ENCODE measurements at places on chromosomes 4 and X. TPM values are rescaled to one million over a fixed set of nuclear protein-coding genes. Genes with fewer than 3 reads are reported as not detected.

HEPH gene
- total RNA-seq, result not detected

STPG2 gene
- total RNA-seq, result not detected

IQCM gene
- total RNA-seq, result not detected

MAGEC3 gene
- total RNA-seq, result not detected

CYTL1 gene
- total RNA-seq, result not detected

L1CAM gene
- 7.1 TPM for total RNA-seq

CORIN gene
- total RNA-seq, result not detected

ARHGAP10 gene
- total RNA-seq, result 7.1 TPM

RAP1GDS1 gene
- total RNA-seq, result 65.5 TPM

ARHGEF6 gene
- 97.8 TPM for total RNA-seq

C4orf51 gene
- not detected for total RNA-seq

VCX3B gene
- total RNA-seq, result not detected

TCEAL9 gene
- 1.2 TPM for total RNA-seq

SPATA4 gene
- not detected for total RNA-seq

GRCh38 chr4:16480011-16480410 lies 253.7 kb upstream of the TAPT1 start:
- H3K4me1 ChIP-seq, result no peaks in the 10 kb centered on the region
- no peaks in the 10 kb centered on the region for H3K27me3 ChIP-seq
- no peak overlapping the region for H3K4me3 ChIP-seq
- DNase-seq, result no peak

DNA sequence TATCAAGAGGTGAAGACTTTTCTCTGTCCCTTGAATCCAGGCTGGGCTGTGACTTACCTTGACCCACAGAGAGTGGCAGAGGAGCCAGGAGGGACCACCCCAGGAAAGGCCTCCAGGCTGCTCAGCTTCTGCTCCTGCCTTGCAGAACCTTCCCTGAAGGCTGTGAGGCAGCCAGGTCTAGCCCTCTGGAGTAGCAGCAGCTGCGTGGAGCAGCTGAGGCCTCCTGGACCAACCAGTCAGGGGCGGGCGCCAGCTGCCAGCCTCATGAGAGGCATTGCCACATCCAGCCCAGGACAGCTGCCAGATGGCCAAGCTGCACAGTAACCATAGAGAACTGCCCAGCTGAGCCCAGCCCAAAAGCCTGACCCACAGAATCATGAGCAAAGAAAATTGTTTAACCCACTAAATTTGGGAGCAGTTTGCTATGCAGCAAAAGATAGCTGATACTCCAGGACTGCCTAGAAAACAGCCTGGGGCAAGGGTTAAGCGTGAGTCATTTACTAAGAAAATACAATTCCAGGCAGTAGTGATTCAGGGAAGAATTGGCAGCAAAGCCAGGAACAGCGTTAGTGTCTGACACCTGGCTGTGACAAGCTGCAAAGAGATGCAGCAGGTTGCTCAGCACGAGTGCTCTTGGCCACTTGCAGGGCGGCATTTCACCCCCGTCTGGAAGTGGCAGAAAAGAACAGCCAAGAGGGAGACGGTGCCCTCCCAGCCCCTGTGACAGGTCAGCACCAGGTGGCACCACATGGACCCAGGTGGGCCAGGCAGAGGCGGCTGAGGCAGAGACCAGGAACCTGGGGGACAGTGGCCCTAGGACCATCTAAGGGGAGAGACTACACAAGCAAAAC lies 14.7 kb upstream of the PDE6B start:
- H3K27me3 ChIP-seq, result peaks cover 17% of the 10 kb centered on the region
- DNase-seq, result no peak
- no peaks in the 10 kb centered on the region for H3K4me1 ChIP-seq
- H3K27ac ChIP-seq, result no peak overlapping the region
- H3K36me3 ChIP-seq, result no peaks in the 10 kb centered on the region

DNA sequence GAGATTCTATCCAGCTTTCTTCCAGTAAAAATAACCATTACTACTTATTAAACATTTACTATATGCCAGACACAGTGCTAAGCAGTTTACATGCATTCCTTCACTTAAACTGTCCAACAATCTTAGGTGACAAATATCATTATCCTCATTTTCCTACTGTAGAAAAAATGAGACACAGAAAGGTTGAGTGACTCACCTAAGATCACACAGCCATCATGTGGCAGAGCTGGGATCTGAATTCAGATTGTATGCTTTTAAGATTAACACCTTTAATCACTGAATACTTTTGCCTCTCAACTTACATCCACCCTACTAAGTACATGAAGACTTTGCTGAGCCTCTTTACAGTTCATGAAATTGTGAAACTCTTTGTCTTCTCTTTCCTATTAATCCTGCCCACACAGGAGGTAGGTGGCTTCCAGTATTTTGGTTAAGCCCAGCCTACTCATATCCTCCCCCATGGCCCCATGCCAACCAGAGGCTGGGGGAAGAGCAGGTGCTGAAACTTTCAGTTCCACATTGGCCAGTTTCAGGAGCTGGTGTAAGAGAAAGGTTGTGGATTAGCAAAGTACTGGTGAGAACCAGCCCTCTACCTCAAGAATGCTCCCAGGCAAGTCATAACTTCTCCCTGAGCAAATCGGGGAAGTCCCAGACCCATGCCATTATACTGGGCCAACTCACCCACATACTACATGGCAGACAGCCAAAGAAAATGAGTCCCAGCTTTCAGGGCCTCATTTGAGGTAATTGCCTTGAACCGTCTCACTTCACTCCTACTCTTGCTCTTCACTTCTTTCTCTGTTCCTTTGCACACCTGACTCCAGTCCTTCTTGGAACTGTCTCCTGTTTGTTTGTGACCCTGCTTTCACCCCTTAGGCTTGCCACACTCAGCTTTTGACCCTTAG lies 211.1 kb downstream of the GUCY2F start:
- no peaks in the 10 kb centered on the region for H3K27me3 ChIP-seq
- no peak overlapping the region for H3K27ac ChIP-seq
- no peak for DNase-seq
- no peak overlapping the region for H3K4me3 ChIP-seq

DNA sequence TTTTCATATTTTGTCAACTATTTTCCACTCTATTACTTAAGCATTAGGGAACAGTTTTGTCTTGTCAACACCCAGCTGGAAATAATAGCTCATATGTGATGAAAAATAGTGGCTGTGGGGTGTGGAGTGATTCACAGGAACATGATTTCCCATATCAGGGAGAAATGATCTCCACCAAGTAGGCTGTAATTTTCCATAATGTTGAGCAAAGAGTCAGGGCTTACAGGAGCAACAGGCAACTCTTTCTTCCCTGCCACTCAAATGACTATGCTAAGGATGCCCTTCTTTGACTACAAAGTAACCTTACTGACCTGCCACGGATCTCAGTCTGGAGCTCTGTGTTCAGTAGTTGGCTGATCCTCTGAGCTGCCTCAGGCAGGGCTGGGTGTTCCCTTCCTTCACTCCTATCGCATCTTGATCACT lies 90.0 kb upstream of the GATB start:
- H3K36me3 ChIP-seq, result no peaks in the 10 kb centered on the region
- peaks cover 4% of the 10 kb centered on the region for H3K27me3 ChIP-seq
- H3K27ac ChIP-seq, result no peak overlapping the region

GRCh38 chr4:87669373-87669772 lies 19.3 kb downstream of the DMP1 start:
- H3K4me3 ChIP-seq, result no peak overlapping the region
- no peak for DNase-seq
- H3K36me3 ChIP-seq, result no peaks in the 10 kb centered on the region
- H3K27ac ChIP-seq, result no peak overlapping the region
- H3K27me3 ChIP-seq, result peaks cover 3% of the 10 kb centered on the region

- no peak for DNase-seq
- H3K4me3 ChIP-seq, result no peak overlapping the region
- H3K4me1 ChIP-seq, result no peaks in the 10 kb centered on the region
- no peak overlapping the region for H3K27ac ChIP-seq
These were observed 115.6 kb upstream of the DIAPH2 start for GRCh38 chrX:96569034-96569433.

DNA sequence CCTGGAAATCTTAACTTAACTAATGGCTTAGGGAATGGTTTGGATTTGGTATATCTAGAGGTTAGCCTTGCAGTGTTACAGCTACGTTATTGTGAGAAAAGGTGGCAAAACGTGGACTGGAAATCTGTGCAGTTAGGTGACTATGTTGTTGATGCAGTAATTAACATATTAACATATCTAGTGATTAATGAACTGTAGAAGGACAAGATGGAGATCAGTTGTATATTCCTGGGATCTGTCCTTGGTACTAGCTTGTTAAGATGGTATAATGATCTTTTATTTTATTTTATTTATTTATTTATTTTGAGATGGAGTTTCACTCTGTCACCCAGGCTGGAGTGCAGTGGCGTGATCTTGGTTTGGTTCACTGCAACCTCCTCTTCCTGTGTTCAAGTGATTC lies 36.9 kb downstream of the GPAT3 start:
- no peak overlapping the region for H3K4me3 ChIP-seq
- no peak overlapping the region for H3K27ac ChIP-seq
- no peaks in the 10 kb centered on the region for H3K27me3 ChIP-seq
- H3K36me3 ChIP-seq, result no peaks in the 10 kb centered on the region

GRCh38 chr4:1092026-1092982 lies 21.1 kb downstream of the RNF212 start:
- no peak for DNase-seq
- no peaks in the 10 kb centered on the region for H3K36me3 ChIP-seq
- H3K27me3 ChIP-seq, result no peaks in the 10 kb centered on the region
- no peaks in the 10 kb centered on the region for H3K4me1 ChIP-seq
- no peak overlapping the region for H3K4me3 ChIP-seq
- H3K27ac ChIP-seq, result no peak overlapping the region

GRCh38 chr4:667545-667925 lies 6.5 kb downstream of the ATP5ME start:
- peaks cover 21% of the 10 kb centered on the region for H3K4me1 ChIP-seq
- no peak overlapping the region for H3K27ac ChIP-seq
- H3K4me3 ChIP-seq, result no peak overlapping the region
- no peak for DNase-seq
- H3K36me3 ChIP-seq, result peaks cover 22% of the 10 kb centered on the region

- H3K4me3 ChIP-seq, result no peak overlapping the region
- peaks cover 37% of the 10 kb centered on the region for H3K4me1 ChIP-seq
- no peaks in the 10 kb centered on the region for H3K27me3 ChIP-seq
- DNase-seq, result peak; percentile 35
These were observed 174.5 kb downstream of the SMIM20 start for GRCh38 chr4:26088433-26088928.

GRCh38 chrX:27186671-27187070 lies 276.5 kb downstream of the PPP4R3C start:
- H3K4me1 ChIP-seq, result no peaks in the 10 kb centered on the region
- no peak overlapping the region for H3K4me3 ChIP-seq
- H3K27ac ChIP-seq, result no peak overlapping the region
- DNase-seq, result peak; percentile 35

GRCh38 chrX:29617725-29618124 lies 597.6 kb upstream of the MAGEB2 start:
- no peaks in the 10 kb centered on the region for H3K4me1 ChIP-seq
- no peaks in the 10 kb centered on the region for H3K36me3 ChIP-seq
- no peak overlapping the region for H3K27ac ChIP-seq
- no peak for DNase-seq
- H3K27me3 ChIP-seq, result no peaks in the 10 kb centered on the region
- H3K4me3 ChIP-seq, result no peak overlapping the region

DNA sequence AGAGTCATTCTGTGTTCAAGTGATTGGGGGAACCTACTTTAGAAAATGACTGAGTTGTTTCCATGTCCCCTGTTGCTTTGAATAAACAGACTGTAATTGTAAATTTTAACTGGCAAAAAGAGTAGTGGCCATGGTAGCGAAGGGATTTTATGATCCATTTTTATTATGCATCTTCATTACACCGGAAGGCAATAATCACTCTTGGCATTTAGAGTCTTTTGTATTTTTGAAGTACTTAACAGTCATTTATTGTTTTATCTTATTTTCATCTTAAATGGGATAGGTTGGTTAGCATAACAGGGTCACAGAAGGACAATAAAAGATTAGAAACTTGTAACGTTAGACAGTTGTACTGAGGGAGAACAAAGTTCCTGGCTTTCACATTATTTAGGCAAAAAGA lies 11.0 kb upstream of the OTC start:
- no peak overlapping the region for H3K27ac ChIP-seq
- no peak for DNase-seq
- H3K27me3 ChIP-seq, result peaks cover 5% of the 10 kb centered on the region

DNA sequence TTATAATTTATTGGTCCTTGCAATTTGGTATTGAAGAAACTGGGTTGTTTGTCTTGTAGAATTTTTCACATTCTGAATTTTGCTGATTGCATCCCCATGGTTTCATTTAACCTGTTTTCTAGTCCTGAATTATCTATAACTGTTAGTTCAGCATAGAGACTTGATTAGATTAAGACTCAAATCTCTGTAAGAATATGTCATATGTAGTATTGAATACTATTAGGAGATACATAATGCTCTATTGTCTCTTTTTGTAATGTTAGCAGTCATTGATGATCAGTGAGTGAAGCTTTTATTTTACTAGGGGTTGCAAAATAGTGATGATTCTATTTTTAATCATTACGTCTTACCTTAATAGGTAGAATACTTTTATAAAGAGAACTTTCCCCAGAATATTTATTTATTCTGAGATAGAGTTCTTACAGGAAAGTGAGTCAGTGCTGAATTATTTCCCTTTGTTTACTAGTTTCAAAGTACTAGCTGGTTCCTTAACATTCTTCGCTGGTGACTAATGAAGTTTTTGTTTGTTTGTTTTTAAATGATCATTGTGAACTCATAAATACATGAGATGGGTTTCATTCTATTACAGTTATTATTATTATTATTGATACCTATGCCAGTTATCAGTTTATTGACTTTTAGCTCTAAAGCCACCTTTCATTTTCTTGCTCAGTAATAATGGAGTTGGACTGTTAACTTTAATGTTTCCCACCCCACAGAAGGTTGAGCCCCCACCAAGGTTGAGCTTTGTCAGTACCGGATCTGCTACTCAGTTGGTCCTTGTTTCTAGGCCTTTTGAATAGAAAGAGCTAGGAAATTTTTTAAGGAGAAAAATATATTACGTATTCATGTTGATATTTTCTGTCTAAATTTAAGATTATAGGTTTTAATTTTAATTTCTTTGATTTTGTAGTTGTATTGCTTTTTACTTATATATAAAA lies 102.3 kb downstream of the LARP1B start:
- no peaks in the 10 kb centered on the region for H3K36me3 ChIP-seq
- H3K4me3 ChIP-seq, result no peak overlapping the region
- H3K27me3 ChIP-seq, result no peaks in the 10 kb centered on the region
- no peak for DNase-seq
- no peaks in the 10 kb centered on the region for H3K4me1 ChIP-seq

GRCh38 chr4:132614682-132615081 lies 534.4 kb upstream of the PCDH10 start:
- H3K4me1 ChIP-seq, result no peaks in the 10 kb centered on the region
- no peak overlapping the region for H3K4me3 ChIP-seq
- DNase-seq, result no peak

DNA sequence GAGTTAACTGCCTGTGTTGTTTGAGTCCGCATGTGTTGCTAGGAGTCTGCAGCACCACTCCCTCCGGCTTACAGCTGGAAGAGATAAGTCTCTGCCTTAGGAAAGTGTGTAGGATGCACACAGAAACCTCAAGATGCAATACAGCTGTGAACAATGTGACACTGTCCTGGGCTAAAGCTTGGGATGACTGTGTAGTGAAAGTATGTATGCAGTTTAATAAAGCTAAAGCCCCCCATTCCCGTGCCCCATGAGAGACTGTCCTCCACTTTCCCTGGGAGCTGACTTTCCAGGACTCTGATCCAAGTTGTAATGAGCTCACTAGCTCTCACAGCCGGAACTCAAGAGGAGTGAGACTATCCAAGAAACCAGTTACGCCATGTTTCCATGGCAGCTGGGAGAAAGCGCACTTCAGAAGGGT lies 156.6 kb upstream of the FTHL17 start:
- no peaks in the 10 kb centered on the region for H3K36me3 ChIP-seq
- DNase-seq, result no peak
- H3K4me1 ChIP-seq, result no peaks in the 10 kb centered on the region
- no peak overlapping the region for H3K4me3 ChIP-seq
- no peaks in the 10 kb centered on the region for H3K27me3 ChIP-seq
